ENCODE measurements at places on chromosomes 3 and 15.

DNA sequence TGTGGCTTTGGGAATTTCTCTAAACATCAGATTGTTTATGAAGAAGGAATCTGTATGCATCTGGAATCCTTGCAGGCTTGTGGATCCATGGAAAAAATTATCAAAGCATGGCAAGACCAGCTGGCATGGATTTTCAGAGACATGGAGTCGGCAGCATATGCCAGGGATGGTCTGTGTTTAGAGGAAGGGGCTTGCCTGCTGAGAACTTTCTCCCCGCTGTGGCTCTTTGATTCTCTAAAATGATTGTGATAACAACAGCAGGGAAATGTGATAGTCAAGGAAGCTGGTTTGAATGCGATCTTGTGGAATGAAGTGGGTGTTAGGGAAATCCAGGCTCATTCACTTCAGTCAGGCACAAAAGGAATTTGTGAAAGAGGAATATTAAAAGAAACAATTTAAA, 245.7 kb upstream of the THRB start:
- DNase-seq: no peak

DNA sequence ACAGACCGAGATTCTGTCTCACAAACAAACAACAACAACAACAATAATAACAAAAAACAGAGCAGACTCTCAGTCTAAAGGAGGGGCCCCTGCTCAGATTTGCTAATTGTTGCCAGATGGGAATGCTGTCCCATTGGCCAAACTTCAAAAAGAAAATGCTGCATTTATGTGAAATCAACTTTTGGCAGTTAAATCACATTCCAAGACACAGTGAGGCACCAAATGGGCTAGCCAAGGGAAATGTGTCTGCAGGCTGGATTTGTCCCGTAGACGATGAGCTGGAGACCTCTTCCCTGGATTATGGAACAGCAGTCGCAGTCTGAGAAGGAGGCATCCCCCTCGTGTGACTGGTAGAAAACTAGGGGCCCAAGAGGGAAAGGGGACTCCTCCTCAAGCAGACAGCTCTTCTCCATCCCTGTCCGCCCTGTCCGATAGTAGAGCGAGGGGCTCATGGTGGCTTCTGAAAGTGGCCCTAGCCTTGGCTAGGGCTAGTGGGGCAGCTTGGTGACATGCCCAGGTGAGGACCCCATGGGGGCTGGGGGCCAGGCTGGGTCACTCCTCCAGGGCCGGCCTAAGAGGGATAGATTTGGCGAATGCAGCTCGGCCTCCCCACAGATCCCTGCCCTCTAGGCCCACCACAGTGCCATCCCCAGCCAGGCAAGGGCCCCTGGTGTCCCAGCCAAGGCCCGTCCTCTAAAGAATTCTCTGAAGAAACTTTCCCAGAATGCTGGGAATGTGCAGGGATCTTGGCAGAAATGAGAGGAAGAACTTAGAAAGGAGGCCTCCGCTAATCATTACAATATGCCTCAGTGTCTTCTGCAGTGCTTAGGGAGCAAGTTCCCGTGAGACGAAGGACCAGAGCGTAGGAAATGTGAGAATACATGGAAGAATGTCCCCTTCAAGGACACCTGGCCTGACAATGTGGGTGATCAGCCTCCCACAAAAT, 2.0 kb downstream of the SLC22A14 start:
- no peak for DNase-seq

- peak; percentile 46 for DNase-seq
Measured at GRCh38 chr3:146052056-146052790, 108.8 kb downstream of the PLOD2 start.

DNA sequence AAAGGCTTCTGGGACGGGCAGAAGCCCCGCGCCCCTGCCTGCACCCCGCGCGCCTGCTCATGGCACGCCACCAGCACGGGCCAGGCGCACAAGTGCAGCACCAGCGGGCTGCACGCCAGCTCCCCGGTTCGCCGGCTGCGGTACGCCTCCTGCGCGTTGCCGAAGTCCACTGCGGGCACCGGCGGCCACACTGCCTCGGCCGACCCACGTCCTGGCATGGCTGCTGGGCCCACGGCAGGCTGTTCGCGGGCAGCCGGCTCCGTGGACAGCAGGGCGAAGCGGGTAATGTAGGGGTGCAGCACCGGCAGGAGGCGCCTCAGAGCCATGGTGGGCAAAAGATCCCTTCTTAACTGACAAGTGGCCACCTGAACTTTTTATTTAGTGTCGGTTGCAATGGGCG, 34.8 kb downstream of the MCCC1 start:
- DNase-seq: no peak

DNA sequence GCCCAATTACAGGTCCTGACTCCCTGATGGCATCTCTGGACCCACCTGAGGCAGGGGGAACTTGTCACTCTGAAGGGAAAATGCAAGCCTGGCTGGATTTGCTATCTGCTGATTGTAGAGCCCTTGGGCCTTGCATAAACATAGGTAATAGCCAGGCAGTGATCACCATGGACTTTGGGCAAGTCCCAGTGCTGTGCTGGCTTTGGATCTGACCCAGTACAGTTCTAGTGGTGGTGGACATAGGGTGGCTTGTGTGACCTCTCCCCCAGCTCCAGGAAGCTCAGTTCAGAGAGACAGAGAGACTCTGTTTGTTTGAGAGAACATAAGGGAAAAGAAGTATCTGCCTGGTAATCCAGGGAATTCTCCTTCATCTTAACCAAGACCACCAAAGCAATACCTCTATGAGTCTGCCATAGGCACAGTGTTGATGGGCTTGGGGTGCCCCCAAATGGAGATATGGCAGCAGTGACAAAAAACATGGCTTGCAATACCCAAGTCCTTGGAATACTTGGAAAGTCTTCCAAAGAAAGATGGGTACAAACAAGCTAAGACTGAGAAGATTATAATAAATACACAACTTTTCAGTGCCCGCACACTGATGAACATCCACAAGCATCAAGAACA, 348.5 kb downstream of the PYDC2 start:
- no peak for DNase-seq

- DNase-seq: no peak
Measured at GRCh38 chr3:121072133-121072532, 164.1 kb downstream of the STXBP5L start.

DNA sequence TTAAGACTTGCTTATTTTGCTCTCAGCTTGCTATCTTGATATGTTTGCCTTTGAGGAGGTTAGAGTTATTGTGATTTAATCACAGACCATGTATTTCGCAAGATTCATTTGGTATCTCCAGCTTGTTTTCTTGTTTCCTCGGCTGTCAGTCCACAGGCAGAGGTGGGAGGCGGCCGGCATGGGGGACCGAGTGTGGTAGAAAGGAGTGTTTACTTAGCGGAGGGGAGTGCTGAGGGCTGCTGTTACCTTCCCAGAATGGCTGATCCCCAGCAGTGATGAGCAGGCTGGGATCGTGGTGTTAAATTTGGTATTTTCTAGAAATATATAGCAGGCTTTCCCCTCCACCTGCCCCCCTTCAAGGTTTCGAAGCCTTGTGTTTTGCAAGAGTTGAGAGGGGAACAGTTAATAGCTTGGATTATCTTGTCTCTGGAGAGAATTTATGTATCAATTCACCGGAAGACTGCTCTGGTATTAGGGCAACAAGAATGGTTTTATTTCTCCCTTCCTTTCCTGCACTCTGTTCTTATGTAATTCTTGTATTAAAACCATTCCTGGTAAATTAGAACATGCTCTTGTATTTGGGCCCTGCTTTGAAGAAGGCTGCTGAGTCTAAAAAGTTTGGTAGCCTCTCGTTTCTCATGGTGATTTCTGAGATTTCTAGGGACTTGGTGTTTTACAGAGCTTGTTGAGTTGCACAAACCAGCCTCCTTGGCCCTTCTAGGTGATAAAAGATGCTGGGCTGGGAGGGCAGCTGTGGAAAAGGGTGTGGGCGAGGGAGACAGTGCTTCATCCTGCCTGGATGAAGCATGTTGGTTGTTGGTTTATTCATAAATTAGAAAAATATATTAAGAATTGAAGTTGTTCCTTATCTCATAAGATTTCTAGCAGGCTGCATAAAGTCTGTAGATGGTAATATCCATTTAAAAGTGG, 151.4 kb downstream of the IGF1R start:
- peak; percentile 78 for DNase-seq

GRCh38 chr3:119297169-119297568, 3.0 kb downstream of the ARHGAP31 start:
- peak; percentile 43 for DNase-seq

- peak; percentile 17 for DNase-seq
Measured at GRCh38 chr3:123026565-123027291, 835 bp downstream of the SEMA5B start.

DNA sequence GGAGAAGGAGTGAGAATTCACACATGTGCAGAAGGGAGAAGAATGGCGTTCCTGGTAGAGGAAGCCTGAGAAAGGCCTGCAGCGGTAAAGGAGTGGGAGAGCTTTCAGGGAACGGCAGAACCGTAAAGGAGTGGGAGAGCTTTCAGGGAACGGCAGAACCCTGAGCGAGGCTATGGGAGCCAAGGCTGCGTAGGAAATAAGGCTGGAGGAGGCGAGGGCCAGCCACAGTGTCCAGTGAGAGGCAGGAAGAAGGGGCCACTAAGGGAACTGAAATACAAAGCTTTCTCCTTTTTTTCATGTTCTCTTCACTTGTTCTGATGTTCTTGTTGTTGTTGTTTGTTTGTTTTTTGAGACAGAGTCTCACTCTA, 41.6 kb downstream of the GOLGA6L10 start:
- DNase-seq: no peak

DNA sequence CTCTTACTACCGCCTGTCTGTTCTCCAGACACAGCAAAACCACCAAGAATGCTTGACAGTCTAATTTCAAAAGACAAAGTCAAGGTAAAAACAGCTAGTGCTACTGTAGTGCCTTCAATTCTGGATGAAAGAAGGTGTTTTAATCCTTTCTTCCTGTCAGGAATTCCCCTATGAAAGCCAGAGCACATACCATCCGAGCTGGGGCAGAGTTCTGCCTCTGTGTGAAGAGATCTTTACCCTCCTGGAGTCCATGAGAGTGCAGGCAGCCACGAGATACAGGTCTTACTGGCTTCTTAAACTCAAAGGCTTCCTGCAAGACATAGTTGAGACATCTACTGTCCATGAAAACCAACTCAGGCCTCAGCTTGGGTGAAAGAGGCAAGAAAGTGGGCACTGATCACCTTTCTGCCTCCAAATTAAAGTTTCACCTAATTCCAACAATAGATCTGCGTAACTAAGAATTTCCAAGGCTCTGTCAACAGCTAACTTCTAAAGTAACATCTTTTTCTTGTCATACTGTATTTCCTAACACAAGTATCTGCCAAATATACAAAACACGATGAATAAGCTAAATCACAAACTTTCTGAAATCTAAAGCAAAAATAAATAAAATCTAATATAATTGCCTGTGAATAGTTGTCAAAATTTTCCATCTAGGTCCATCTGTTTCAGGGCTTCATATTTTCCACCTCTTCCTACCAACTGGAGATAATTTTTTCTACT, 7.5 kb downstream of the CDC25A start:
- no peak for DNase-seq

DNA sequence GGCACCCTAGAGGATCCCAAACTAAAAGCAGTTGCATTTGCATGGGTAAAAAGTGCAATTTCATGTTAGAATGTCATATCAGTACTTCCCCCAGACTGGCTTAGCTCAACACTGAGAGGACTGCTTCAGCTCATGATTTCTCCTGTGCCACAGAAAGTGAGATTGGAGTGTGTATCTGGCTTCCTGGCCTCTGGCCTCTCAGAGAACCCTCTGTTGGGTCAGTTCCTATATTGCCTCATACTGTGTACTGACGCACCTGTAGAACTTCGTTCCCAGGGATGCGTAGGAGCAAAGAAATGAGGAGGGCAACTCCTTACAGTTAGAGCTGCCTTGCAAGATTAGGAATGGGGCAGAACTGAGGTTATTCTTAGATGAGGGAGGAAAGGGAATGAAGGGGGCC, 340.8 kb downstream of the TIGIT start:
- DNase-seq: no peak

- DNase-seq: peak; percentile 21
Measured at GRCh38 chr3:58237941-58238681, 519 bp downstream of the ABHD6 start.

DNA sequence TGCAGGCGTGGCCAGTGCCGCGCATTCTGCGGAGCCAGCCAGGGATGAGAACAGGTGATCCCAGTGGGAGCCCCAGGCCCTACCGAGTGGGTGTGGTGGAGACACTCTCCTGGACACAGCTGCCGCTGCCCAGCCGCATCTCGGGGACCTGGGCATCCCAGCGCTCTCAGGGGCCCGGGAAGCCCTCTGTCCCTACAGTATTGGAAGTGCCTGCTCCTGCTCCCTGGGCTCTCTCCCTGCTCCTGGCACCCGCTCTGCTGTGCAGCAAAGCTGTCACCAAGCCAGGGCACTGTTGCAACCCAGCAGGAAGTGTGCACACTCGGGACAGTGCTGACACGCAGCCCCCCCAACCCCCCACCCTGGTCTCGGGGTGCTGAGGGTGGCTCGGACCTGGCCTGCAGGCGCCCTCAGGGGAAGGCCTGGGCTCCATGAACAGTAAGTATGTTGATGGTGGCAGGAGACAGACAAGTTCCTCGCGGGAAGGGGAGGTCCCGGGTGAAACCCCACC, 1177.4 kb upstream of the GBE1 start:
- no peak for DNase-seq

- DNase-seq: no peak
Measured at GRCh38 chr3:56373386-56373785, 94.9 kb downstream of the ERC2 start.

- peak; percentile 57 for DNase-seq
Measured at GRCh38 chr3:139312959-139313358, 30.9 kb upstream of the MRPS22 start.

DNA sequence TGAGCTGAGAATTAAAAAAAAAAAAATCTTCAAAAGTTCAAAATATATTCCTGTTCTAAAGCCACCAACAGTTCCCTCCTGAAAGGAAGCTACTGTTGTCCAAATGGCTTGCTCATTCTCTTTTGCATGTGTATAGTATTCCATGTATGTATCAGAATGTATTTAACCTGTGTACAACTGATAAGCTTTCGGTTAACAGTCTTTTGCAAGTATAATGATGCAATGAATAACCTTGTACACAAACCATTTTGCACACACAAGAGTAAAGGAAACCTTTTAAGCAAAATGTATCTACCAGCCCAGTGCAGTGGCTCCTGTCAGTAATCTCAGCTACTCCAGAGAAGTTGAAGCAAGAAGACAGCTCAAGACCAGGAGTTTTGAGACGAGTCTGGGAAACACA, 32.6 kb downstream of the TOPBP1 start:
- no peak for DNase-seq

GRCh38 chr3:49500732-49501609, 30.9 kb downstream of the DAG1 start:
- peak; percentile 96 for DNase-seq

GRCh38 chr3:46917257-46917656, 39.7 kb downstream of the PTH1R start:
- DNase-seq: no peak

GRCh38 chr3:149340310-149340933, 7.0 kb upstream of the TM4SF18 start:
- no peak for DNase-seq

- no peak for DNase-seq
Measured at GRCh38 chr15:62428851-62429598, 263.9 kb upstream of the C2CD4B start.

DNA sequence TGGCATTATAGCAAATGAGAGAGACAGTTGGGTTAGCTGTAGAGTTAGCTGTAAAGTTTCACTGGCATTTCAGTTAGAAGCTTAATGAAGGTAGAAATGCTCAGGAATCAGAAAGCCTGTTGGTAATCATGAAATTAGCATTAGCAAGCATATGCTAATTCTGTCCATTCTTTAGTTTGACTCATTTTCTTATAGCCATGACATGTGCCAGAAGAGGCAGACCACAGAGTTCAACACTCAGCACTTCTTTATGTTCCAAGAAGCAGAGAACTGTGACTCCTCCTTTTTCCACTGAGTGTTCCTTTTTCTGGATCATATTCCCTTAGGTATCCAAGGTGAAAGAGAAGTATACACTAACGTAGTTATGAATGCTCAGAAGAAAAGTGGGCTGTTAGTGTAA, 276.2 kb upstream of the SGO1 start:
- DNase-seq: no peak

GRCh38 chr3:108970561-108970960, 16.9 kb upstream of the GUCA1C start:
- DNase-seq: no peak

Data from mesenchymal stem cell (in vitro differentiated cells and primary cell).